ENCODE measurements at places on chromosomes 3 and 15. TPM values are rescaled to one million over a fixed set of nuclear protein-coding genes. Genes with fewer than 3 reads are reported as not detected.

Gene TMEM212
- total RNA-seq: not detected

Gene GPR171
- total RNA-seq: 154 TPM

Gene MCF2L2
- total RNA-seq: 4.3 TPM

Gene TCAIM
- 16.8 TPM for total RNA-seq

Gene CSPG4
- not detected for total RNA-seq

Gene HACD2
- total RNA-seq: 24.9 TPM

Gene OR5K2
- total RNA-seq: not detected

Gene LINGO1
- total RNA-seq: not detected

Gene VILL
- 20.2 TPM for total RNA-seq

Gene PRICKLE2
- total RNA-seq: not detected

Gene ZNF385D
- not detected for total RNA-seq

Gene AGTR1
- not detected for total RNA-seq
